ENCODE measurements at places on chromosomes 13 and 19. TPM values are rescaled to one million over a fixed set of nuclear protein-coding genes. Genes with fewer than 3 reads are reported as not detected.

OR7C1 gene
- not detected for total RNA-seq

ZNF285 gene
- not detected for total RNA-seq

IGFL1 gene
- total RNA-seq: not detected

SLC6A16 gene
- total RNA-seq: 3.1 TPM

KISS1R gene
- total RNA-seq: 0.99 TPM

STAP2 gene
- 1.9 TPM for total RNA-seq

MYH14 gene
- total RNA-seq: not detected

DNA sequence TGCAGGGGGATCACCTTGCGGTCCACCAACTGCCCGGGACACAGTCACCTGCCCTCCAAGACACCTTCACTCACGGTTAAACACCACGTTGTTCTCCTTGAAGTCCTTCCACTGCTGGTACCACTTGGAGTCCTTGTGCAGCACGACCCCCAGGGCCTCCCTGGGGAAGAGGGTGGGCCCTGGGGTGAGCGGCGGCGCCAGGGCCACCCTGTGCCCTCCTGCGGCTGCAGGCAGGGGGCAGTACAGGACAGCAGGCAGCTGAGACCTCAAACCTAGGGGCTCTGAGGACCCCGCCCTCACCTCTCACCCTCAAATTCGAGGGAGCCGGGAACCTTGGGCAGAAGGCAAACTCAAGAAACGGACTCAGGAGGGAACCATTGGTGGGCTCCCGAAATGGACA is 7.5 kb upstream of the CTXN1 start:
- H3K27me3 ChIP-seq: no peaks in the 10 kb centered on the region
- H3K27ac ChIP-seq: no peak overlapping the region
- H3K36me3 ChIP-seq: no peaks in the 10 kb centered on the region
- no peak overlapping the region for H3K4me3 ChIP-seq
- no peak for DNase-seq

DNA sequence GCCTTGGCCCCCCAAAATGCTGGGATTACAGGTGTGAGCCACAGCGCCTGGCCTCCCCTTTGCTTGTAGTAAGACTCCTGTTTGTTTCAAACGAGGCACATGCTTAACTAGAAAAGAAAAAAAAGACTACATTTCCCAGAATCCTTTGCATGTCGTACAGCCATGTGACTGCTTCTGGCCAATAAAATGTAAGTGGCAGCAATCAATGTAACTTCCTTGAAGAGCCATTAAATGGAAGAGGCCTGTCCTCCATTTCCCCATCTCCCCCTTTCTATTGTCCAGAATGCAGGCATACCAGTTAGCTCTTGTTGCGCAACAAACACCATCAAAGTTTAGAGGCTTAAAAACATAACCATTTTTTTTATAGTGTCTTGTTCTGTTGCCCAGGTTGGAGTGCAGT is 10.4 kb upstream of the GPR32 start:
- H3K27ac ChIP-seq: no peak overlapping the region
- peaks cover 4% of the 10 kb centered on the region for H3K36me3 ChIP-seq
- H3K27me3 ChIP-seq: peaks cover 25% of the 10 kb centered on the region
- DNase-seq: no peak
- H3K4me1 ChIP-seq: no peaks in the 10 kb centered on the region

DNA sequence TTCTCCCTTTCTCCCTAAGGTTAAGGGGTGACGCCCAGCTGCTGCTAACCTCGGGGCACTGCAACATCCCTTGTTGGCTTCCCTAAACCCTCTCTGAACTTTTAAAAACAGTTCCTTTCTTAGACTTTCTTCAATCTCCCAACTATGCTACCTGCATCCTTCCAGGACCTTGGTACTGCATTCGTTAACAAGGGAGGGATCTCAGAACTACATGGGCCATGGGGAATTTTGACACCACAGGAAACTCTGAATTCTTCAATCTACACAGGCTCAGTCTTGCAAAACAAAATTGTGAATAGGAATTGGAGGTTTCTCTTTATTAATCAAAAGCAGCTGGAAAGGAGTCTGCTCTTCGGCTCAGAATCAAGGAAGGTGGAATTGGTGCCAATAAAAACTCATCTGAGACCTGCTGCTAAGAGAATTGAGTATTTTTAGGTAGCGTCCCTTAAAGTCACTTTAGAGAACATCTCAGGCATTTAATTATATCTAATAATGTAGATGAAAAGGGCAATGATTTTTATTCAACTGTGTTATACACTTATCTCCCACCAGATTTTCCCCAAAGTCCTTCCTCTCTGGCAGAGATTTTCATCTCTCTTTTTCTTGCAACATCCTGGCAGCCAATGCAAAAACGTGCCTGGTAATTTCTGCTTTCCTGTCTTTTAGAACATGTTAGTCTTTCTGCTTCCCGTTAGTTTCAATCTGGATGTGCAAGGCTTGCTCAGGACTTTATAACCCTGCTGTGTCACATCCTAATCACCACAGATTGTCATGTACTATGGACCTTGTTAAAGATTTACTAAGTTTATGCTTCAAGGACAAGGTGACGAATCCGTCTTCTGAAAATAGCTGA is 69.1 kb upstream of the SLC15A1 start:
- DNase-seq: no peak

GRCh38 chr13:23921451-23921888 is 24.2 kb upstream of the C1QTNF9B start:
- H3K4me1 ChIP-seq: peaks cover 2% of the 10 kb centered on the region
- no peak overlapping the region for H3K27ac ChIP-seq
- H3K36me3 ChIP-seq: no peaks in the 10 kb centered on the region
- no peak overlapping the region for H3K4me3 ChIP-seq
- no peak for DNase-seq
- H3K27me3 ChIP-seq: peaks cover 50% of the 10 kb centered on the region

DNA sequence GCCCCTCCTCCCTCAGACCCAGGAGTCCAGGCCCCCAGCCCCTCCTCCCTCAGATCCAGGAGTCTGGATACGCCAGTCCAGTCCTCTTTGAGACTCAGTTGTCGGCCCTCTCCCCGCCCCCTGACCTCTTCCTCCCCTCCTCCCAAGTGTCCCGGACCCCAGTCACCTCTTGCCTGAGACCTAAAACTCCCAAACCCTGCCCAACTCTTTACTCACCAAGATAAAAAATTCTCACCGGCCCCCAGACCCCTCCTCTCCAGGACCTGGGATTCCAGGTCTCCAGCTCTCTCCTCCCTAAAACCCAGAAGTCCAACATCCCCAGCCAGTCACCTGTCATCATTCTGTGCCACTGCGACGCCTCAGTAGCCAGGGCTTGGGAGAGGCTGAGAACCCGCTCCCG is 1.4 kb upstream of the HSD17B14 start:
- H3K27me3 ChIP-seq: peaks cover 11% of the 10 kb centered on the region
- H3K36me3 ChIP-seq: peaks cover 4% of the 10 kb centered on the region
- no peak overlapping the region for H3K27ac ChIP-seq
- no peak overlapping the region for H3K4me3 ChIP-seq
- peaks cover 18% of the 10 kb centered on the region for H3K4me1 ChIP-seq
- DNase-seq: no peak

DNA sequence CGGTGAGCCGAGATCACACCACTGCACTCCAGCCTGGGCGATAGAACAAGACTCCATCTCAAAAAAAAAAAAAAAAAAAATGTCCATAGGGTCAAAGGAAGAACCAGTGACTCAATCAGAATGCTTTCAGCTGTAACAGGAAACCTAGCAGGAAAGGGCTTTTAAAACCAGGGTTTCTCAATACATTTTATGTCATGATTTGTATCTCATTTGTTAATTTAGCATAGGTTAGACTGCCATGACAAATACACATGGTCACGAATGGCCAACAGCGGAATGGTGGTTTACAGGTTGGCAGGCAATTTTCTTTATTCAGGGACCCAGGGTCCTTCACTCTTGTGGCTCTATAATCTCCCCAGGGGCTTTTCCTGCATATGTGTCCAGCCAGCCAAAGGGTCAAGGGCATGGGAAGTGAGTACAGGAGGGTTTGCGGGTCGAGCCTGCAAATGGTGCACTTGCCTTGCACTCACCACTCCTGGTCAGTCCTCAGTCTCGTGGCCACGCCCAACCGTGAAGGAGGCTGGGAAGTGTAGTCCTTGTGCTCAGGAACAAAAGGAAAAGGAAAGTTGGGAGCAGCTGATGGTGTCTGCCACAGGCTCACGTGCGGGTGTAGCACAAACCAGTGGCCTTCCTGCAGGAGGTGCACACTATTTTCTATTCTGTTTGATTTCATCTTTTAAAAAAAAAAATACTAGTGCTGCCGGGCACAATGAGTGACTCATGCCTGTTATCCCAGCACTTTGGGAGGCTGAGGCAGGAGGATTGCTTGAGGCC is 14.8 kb downstream of the DHX34 start:
- no peak for DNase-seq
- peaks cover 8% of the 10 kb centered on the region for H3K4me1 ChIP-seq
- no peaks in the 10 kb centered on the region for H3K27me3 ChIP-seq

- no peak overlapping the region for H3K27ac ChIP-seq
- no peaks in the 10 kb centered on the region for H3K36me3 ChIP-seq
- peaks cover 17% of the 10 kb centered on the region for H3K4me1 ChIP-seq
- no peak for DNase-seq
Observed at GRCh38 chr19:7863971-7864689, 10.1 kb downstream of the PRR36 start.

DNA sequence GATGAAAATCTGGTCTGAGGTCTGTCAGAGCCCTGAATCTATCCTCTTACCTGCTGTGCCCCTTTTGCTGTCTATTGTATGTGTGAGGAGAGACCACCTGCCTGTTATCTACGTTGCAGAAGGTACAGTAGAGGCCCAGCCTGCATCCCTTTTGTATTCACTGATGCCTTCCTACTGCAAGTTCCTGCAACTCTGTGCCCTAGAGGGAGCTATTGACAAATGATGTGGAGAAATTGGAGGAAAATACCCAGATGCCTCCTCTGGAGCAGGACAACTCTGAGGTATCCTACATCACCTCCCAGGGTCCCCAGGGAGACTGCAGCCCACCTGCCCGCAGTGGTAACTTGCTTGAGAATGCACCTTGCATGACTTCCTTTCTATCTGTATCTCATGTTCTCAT is 33.7 kb downstream of the SIAH3 start:
- no peak for DNase-seq
- H3K36me3 ChIP-seq: peaks cover 3% of the 10 kb centered on the region
- H3K4me1 ChIP-seq: peaks cover 8% of the 10 kb centered on the region
- no peaks in the 10 kb centered on the region for H3K27me3 ChIP-seq
- H3K27ac ChIP-seq: no peak overlapping the region
- no peak overlapping the region for H3K4me3 ChIP-seq

DNA sequence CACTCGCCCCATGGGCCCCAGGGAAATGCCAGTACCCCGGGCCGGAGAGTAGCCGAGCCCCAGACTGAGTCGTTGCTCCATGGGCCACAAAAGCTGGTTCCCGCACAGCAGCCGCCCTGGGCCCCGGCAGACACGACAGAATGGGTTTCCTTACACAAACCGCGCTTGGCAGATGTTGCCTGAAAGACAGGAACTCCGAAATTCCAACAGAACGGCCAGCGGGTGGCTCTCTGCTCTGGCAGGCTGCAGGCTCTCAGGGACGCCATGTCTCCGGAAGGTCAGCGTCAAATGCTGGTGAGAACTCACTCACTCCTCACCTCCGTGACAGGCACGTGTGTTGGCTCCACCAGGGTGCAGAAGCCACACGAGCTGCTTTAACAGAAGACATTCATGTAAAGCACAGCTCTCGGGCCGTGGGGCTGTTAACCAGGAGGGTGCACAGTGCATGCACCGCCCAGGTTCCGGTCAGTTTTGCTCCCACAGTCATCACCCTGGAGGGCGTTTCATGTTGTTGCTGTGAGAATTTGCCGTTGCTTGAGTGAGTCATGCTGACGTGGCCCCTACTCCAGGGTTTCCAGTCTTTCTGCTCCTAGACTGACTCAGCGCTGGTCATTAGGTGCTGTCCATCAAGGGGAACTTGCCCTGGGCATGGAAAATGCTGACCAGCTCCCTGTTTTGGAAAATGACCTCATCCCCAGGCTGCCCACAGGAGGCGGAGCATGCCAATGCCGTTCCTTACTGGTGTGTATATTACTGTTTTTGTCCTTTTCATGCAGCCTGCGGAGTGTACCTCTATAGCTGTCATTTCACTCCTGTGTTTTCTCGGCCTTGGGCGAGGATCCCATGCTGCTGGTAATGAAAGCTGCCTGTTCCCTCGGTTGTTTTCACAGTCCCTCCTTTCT is 44.8 kb downstream of the ANKRD10 start:
- H3K27me3 ChIP-seq: peaks cover 72% of the 10 kb centered on the region
- H3K27ac ChIP-seq: no peak overlapping the region
- peak overlapping the region; percentile 37 for H3K4me3 ChIP-seq
- no peak for DNase-seq
- peaks cover 5% of the 10 kb centered on the region for H3K36me3 ChIP-seq
- peaks cover 15% of the 10 kb centered on the region for H3K4me1 ChIP-seq

DNA sequence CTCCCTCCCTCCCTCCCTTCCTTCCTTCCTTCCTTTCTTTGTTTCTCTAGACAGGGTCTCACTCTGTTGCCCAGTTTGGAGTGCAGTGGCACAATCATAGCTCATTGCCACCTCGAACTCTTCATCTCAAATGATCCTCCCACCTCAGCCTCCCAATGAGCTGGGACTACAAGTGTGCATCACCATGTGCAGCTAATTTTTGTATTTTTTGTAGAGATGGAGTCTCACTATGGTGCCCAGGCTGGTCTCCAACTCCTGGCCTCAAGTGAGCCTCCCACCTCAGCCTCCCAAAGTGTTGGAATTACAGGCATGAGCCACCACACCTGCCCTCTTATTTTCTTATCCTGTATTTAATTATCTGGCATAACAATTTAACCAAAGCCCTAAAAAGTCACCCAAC is 4.4 kb downstream of the UPK1A start:
- H3K36me3 ChIP-seq: peaks cover 4% of the 10 kb centered on the region
- peaks cover 24% of the 10 kb centered on the region for H3K27me3 ChIP-seq
- no peak for DNase-seq
- H3K4me1 ChIP-seq: peaks cover 15% of the 10 kb centered on the region
- no peak overlapping the region for H3K4me3 ChIP-seq
- no peak overlapping the region for H3K27ac ChIP-seq

DNA sequence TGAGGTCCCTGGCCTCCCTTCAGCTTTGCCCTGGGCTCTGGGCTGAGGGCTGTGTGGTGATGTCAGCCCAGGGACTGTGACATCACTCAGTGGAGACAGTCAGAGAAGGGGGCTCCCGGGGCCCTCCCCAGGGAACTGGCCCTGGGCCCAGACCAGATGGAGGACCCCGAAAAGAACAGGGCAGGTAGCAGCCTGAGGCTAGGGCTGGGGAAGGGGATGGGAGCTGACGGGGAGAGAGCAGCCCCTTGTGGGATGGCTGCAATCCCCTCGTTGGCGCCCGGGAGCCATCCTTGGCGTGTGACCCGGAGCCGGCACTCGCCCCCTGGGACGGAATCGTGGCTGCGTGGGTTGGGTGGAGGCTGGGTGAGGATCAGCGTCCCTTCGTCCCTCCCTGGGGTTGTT is 13.6 kb downstream of the CSNK1G2 start:
- H3K4me3 ChIP-seq: no peak overlapping the region
- peaks cover 11% of the 10 kb centered on the region for H3K4me1 ChIP-seq
- no peak for DNase-seq
- no peaks in the 10 kb centered on the region for H3K36me3 ChIP-seq

GRCh38 chr13:23753458-23753857 is 135.7 kb downstream of the MIPEP start:
- H3K27me3 ChIP-seq: no peaks in the 10 kb centered on the region
- peaks cover 21% of the 10 kb centered on the region for H3K4me1 ChIP-seq
- H3K27ac ChIP-seq: peak overlapping the region; percentile 81
- no peak for DNase-seq
- H3K36me3 ChIP-seq: peaks cover 4% of the 10 kb centered on the region

- H3K36me3 ChIP-seq: no peaks in the 10 kb centered on the region
- no peak for DNase-seq
- peaks cover 6% of the 10 kb centered on the region for H3K4me1 ChIP-seq
- H3K27me3 ChIP-seq: no peaks in the 10 kb centered on the region
Observed at GRCh38 chr13:59531571-59532091, 632.1 kb downstream of the DIAPH3 start.

GRCh38 chr13:33318744-33319143 is 33.2 kb upstream of the STARD13 start:
- H3K27ac ChIP-seq: no peak overlapping the region
- H3K4me1 ChIP-seq: no peaks in the 10 kb centered on the region
- H3K27me3 ChIP-seq: peaks cover 4% of the 10 kb centered on the region
- no peak overlapping the region for H3K4me3 ChIP-seq

Measured in T-helper 17 cell (primary cell).